ENCODE measurements at places on chromosomes 2 and 18. TPM values are rescaled to one million over a fixed set of nuclear protein-coding genes. Genes with fewer than 3 reads are reported as not detected.

DAPL1 gene
- total RNA-seq, result not detected

TWIST2 gene
- 0.16 TPM for total RNA-seq

CROCC2 gene
- under 0.01 TPM for total RNA-seq

PPP1R1C gene
- total RNA-seq, result 2.7 TPM

MEP1B gene
- 0.78 TPM for total RNA-seq

LYG2 gene
- total RNA-seq, result not detected

IER3IP1 gene
- total RNA-seq, result 22.1 TPM

TMEM247 gene
- total RNA-seq, result not detected

ZSWIM2 gene
- 1.2 TPM for total RNA-seq

CFAP65 gene
- total RNA-seq, result 0.16 TPM

PXDN gene
- total RNA-seq, result 35.6 TPM

EVX2 gene
- total RNA-seq, result not detected

RAPGEF4 gene
- 23.4 TPM for total RNA-seq

AMMECR1L gene
- 13.6 TPM for total RNA-seq

PUM2 gene
- 177 TPM for total RNA-seq

KLHL14 gene
- 20.3 TPM for total RNA-seq

PLEKHH2 gene
- total RNA-seq, result 8.4 TPM

GRCh38 chr18:10197097-10197496 lies 257.3 kb upstream of the APCDD1 start:
- DNase-seq, result no peak

- no peak for DNase-seq
These were observed 4.5 kb upstream of the ITPRID2 start for GRCh38 chr2:181887045-181887444.

GRCh38 chr2:119223521-119224390 lies at the start of gene STEAP3:
Gene STEAP3 (plus strand): TSS chr2:119223834. CDS start chr2:119231013, 7,179 bp downstream.
- DNase-seq, result no peak

- DNase-seq, result no peak
These were observed 7.3 kb upstream of the EN1 start for GRCh38 chr2:118854507-118855345.

- no peak for DNase-seq
These were observed 138.5 kb downstream of the COL4A4 start for GRCh38 chr2:227025510-227025909.

DNA sequence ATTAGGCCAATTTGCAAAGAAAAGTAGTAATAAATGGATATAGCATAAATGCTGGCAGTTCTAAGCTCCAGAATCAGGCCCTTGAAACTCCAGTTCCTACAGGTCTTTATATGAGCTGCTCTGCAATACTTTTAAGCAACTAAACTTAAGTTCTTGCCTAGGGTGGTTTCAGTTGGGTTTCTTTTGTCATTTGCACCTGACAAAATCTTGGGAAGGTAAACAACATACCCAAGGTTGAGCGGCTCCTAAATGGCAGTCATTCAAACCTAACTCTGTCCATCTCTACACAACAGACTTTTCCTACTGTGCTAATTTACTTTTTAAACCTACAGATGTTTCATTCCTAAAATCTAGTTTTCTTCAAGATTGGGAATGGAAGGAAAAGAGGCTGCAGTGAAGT lies 9.3 kb upstream of the KANSL1L start:
- DNase-seq, result no peak

GRCh38 chr18:32372381-32373061 lies 98.2 kb downstream of the GAREM1 start:
- no peak for DNase-seq

DNA sequence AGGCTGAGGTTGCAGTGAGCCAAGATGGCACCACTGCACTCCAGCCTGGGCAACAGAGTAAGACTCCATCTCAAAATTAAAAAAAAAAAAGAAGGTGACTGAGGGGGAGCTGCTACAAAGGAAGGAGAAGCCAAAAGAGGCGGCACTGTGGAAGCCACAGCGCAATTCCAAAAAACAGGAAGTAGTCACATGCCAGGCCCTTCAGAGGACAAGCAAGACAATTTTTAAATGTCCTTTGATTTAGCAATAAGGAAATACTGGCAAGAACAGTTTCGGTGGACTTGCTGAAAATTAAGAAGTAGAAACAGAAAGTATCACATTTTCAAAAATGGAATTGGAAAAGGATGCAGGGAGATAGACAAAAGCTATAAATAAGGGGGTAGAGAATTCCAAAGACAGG lies 122.8 kb downstream of the OSBPL1A start:
- no peak for DNase-seq

GRCh38 chr18:69686861-69687260 lies 260.8 kb downstream of the CD226 start:
- DNase-seq, result no peak

- no peak for DNase-seq
These were observed 24.7 kb downstream of the PCBP1 start for GRCh38 chr2:70111752-70112591.

- no peak for DNase-seq
These were observed 109.5 kb downstream of the FMNL2 start for GRCh38 chr2:152444448-152444847.

DNA sequence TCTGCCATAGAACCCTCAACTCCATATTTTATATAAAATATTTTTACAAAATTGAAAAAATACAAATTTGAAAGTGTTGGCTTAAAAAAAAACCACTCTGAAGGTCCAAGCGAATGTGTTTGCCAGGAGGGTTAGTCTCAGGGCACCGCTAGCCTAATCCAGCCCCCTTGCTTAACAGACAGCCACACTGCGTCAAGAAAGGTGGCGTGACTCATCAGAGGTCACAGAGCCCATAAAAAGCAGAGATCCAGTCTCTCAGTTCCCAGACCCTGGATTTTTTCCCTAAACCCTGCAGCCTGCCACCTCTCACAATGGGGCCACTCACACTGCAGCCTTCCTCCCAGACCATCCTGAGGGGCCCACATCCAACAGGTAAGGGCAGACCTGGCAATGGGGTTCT lies 3.9 kb upstream of the TNS1 start:
- no peak for DNase-seq

DNA sequence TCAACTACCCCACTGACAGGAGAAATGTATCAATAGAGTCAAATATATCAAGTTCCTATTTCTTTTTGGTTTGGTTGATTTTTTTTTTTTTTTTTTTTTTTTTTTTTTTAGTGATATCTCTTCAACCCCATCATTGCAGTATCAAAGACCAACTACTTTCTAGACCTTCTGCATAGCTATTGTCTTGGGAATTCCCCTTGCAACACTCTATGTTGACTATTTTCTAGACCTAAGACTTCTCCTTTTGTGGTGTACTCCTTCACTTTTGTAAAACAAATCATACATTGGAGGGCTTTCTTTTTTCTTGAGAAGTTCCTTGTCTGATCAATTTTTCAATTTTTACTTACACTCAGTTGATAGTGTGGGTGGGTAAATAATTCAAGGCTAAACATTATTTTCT lies 46.5 kb upstream of the NR4A2 start:
- DNase-seq, result no peak

DNA sequence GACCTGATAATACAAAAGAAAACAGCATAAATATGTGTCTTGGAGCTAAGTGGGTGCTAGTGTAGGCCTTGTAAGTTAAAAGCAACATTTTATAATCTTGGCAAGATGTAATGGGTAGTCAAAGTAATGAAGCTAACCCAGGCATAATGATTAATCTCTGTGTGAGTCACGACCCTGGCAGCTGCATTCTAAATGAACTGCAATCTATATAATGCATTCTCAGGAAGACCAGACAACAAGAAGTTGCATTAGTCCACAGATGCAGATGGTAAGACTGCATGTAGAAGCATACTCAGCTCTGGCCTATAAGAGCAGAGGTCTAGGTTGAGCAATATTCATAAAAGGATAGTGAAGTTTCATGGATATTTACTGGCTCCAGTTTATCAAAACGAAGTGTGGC lies 85.6 kb upstream of the ETAA1 start:
- no peak for DNase-seq

- no peak for DNase-seq
These were observed 57.4 kb upstream of the EPAS1 start for GRCh38 chr2:46239847-46240181.

DNA sequence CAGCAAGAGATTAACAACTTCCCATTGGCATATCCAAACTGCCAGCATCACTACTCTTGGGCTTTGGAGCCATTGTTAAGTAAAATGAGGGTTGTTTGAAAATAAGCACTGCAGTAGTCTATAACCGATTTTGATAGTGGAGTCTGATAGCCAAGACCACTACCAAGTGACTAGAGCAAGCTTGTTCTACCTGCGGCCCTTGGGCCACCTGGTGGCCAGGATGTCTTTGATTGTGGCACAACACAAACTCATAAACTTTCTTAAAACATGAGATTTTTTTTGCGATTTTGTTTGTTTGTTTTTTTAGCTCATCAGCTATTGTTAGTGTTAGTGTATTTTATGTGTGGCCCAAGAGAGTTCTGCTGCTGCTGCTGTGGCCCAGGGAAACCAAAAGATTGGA lies 11.0 kb downstream of the UBE2E3 start:
- no peak for DNase-seq

DNA sequence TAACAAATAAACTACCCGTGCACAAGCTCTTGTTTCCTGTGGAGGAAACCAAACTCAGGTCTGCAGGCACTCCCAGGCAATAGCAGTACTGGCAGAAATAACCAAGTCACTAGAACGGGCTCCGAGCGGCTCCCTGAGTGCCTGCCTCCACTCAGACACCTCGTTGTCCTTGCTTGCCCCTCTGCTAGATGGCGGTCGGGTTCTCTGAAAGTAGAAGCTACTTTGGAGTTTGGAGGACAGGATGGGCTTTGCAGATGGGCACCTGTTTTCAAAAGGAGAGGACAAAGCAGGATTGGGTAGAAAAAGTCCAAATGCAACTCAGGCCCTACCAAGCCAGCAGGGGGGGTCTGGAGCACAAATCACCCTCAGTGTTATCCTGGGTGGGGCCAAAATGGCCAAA lies 136.4 kb downstream of the LRRC30 start:
- no peak for DNase-seq

GRCh38 chr2:157339965-157340655 lies 14.5 kb upstream of the ERMN start:
- DNase-seq, result no peak

- DNase-seq, result no peak
These were observed 278.1 kb downstream of the ZEB2 start for GRCh38 chr2:144241801-144242200.

- DNase-seq, result no peak
These were observed 5.3 kb upstream of the SP3 start for GRCh38 chr2:173970516-173970924.

DNA sequence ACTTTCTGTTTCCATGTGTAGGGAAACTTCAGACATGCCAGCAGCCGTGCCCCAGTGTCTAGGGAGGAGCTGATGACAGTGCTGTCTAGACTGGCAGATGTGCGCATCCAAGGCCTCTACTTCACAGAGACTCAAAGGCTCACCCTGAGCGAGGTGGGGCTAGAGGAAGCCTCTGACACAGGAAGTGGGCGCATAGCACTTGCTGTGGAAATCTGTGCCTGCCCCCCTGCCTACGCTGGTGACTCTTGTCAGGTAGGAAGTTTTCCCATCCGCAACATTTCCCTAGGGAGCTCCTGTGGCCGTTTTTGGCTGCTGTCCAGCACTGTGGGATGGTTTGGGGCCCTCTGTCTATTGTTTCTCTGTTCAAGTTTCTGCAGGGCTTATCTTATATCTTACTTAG lies 143.1 kb upstream of the TTC39C start:
- DNase-seq, result no peak

- DNase-seq, result no peak
These were observed 47.5 kb downstream of the FRZB start for GRCh38 chr2:182818925-182819324.

- no peak for DNase-seq
These were observed 62.3 kb upstream of the YWHAQ start for GRCh38 chr2:9693196-9693491.

DNA sequence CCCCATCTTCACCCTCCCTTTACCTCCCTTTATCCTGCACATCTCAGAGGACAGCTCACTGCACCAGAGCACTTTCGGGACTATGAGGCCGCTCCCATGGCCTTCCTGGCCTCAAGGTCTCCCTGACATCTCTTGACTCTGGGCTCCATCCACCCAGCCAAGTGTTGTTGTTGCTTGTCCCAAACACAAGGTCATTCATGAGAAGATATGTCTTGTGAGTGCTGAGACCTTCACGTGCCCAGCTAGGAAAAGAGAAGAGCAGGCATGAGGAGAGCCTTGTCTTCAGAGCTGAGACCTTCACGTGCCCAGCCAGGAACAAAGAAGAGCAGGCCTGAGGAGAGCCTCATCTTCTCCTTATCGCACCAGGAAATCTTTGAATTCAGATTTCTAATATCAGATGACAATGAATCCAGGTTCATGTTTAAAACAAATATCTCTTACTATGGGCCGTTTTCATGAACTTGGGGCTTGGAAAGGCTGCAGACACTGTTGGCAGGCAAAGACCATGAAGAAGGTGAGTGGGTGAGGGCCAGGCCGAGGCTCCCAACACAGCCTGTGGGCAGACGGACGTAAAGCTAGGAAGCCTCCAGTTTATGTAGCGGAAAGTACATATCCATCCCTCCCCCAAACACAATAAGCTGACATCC lies 256.1 kb downstream of the NDUFA10 start:
- no peak for DNase-seq

DNA sequence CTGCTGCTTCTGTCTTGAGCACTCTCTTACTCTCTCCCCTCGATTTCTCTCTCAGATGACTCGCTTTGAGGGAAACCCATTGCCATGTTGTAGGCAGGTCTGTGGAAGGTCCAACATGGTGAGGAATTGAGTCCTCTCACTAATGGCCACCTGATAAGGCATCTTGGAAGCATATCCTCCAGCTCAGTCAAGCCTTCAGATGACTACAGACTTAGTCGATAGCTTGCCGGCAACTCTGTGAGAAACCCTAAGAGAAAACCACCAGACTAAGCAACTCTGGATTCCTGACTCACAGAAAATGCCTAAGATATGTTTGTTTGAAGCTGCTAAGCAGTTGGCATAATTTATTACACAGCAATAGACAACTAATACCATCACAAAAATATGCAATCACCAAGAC lies 51.2 kb downstream of the WDR75 start:
- DNase-seq, result no peak

DNA sequence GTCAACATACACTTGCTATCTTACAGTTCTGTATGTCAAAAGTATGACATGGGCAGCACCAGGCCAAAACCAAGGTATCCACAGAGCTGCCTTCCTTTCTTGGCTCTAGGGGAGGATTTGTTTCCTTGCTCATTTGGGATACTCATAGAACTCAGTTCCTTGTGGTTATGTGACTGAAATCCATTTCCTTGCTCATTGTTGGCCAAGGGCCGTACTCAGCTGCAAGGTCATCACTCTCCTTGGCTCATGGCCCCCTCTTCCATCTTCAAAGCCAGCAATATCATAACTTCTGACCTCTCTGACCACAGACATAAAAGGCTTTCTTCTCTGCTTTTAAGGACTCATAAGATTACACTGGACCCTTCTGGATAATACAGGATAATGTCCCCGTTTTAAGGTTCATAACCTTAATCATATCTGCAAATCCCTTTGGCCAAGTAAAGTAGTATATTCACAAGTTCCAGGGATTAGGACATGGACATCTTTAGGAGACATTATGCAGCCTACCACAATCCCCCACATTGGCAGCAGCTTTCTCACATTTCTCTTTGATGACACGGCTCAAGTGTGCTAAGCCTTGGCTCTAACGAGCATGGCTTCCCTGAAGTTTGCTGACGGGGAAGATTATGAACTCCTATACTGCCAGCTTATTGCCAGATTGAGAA lies 20.9 kb downstream of the TMEM237 start:
- DNase-seq, result no peak

GRCh38 chr2:136932700-136933099 lies 167.4 kb downstream of the THSD7B start:
- DNase-seq, result no peak
